ENCODE measurements at places on chromosomes 3 and 15.

DNA sequence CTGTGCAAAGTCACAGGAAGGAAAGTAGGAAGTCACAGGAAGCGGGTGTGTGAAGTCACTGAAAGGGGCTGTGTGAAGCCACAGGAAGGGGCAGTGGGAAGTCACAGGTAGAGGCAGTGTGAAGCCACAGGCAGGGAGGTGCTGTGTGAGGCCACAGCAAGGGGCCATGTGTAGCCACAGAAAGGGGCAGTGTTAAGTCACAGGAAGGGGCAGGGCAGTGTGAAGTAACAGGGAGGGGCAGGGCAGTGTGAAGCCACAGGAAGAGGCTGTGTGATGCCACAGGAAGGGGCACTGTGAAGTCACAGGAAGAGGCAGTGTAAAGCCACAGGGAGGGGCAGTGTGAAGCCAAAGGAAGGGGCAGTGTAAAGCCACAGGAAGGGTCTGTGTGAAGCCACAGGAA, 36.5 kb downstream of the GASK1A start:
- no peak for DNase-seq

DNA sequence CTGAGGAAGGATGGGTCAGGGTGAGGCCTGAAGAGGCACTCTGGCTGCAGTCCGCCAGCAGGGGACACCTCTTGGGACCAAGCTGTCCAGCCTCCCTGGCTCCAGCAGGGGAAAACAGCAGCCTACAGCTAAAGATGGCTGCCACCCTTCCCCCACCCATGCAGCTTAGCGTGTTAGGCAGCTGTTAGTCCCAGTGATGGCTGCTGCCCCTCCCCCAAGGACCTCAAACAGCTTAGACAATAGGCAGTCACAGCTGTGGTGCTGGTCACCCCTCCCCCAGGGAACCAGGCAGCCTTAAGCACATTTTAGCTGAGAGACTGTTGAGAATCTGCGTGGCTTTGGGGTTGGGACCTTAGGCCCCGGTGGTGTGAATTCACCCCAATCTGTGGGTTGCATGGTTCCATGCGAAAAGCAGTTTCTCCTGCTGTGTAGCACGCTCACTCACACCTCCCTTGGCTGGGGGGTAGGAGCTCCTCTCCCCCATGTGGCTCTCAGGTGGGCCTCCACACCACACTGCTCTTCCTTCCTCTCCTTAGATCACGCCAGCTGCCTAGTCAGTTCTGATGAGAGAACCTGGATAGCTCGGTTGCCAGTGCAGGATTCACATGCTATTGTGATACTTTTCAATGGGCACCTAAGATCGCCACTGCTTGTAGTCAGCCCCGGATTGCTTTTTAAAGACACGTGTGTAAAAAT, 140.5 kb upstream of the CADPS start:
- DNase-seq, result no peak

- DNase-seq, result no peak
These were observed 139.0 kb upstream of the NECTIN3 start for GRCh38 chr3:110932567-110932966.

- DNase-seq, result no peak
These were observed 35.5 kb upstream of the CHMP2B start for GRCh38 chr3:87191641-87192040.

GRCh38 chr3:55716611-55717225, 229.6 kb upstream of the WNT5A start:
- no peak for DNase-seq

DNA sequence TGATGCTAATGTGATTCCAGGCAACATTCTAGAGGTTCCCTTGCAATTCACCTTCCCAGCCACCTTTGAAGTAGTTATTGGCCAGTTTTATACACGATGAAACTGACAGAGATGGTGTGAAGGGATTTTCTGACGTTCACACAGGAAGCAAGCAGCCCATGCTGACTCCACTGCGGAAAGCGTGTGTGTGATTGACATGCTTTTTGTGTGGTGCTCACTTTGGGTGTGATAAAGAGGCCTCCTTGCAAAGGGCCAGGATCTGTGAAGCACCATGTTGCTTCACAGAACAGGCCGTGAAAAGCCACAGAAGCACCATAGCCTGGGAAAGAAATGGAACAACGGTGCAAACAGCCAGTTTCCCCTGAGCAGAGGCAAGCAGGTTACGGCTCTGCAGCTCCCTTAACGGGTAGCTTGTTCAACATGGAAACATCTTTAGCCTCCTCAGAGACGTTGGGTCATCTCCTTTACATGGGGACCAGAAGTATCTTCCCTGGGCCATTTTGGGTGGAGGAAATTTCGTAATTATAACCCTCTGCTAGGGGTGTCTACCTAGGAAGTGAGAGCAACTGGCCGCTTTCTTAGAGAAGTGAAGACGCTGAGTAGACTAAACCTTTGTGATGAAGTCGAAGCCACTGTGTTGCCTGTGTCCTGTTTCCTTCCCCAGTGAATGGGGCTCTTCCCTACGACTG, 108.5 kb downstream of the APBA2 start:
- peak; percentile 59 for DNase-seq

DNA sequence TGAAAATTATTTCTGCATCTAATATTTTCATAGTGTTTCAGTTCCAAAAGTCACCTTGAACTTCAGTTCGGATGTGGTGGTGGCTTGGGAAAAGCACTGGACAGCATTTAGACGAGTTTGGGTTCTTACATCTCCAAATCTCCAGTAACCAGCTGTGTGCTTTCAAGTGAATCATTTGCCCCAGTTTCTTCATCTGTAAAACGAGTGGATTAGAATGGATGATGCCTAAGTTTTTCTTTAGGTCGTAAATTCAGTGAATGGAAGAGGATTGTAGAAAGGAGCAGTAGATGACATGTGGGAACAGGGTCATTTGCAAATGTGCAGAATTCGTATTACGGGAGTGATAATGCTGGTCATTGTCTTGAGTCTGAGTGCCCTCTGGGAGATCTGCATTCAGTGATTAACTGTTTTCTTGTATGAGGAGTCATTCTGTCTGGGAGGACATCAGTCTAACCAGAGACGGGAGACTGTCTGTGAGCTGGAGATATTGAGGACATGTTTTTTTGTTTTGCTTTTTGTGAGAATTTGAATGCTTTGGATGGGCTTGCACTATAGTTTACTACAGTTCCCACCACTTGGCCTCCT, 641.6 kb upstream of the TBL1XR1 start:
- no peak for DNase-seq

DNA sequence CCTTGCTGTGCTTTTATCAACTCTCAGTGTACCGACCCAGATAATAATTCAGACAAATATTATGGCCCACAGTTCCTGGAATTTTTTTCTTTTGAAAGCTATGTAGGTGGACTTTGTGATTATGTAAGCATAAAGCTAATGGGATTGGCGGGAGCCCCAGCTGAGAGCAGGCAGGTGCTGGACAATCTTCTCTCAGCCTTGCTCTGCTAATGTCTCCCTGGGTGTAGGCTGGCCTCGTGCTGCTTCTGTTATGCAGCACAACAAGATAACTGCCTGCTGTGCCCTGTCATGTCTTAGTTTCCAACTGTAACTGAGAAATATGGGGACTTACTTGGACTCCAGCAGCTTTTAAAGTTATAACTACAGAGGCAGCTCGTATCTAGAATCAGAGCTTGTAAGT, 415.0 kb downstream of the PDCD6IP start:
- no peak for DNase-seq

DNA sequence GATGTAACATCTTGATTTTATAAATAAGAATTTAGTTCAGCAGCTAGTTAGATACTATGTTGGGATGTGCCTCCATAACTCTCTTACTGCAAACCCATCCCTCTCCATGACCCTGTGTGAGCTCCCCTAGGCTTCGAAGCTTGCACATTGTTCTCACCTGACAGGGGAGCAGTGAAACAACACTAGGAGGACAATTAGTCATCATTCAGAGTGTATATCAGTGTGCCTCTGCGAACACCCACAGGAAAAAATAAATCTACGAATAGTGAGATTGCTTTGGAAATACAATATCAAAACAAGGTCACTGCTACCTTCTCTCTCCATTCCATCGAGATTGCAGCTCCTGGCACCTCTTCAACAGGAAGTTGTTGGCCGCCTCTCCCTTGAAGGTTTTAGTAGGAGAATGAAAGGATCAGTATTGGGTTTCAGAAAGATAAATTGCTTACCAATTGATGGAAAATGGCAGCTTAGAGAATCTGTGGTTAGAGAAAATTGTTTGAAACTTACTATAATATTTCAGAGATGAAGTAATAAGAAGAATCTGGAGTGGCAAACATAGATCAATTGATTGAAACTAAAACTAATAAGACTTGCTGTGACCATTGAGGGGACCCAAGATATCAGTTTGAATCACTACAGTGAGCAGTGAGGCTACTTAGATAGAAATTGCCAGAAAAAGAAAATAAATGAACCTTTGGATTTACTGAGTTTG, 103.2 kb downstream of the CHL1 start:
- DNase-seq, result no peak

- DNase-seq, result no peak
These were observed 164.3 kb upstream of the LRIG1 start for GRCh38 chr3:66665021-66665695.

GRCh38 chr3:18087988-18088387, 337.2 kb downstream of the SATB1 start:
- no peak for DNase-seq

DNA sequence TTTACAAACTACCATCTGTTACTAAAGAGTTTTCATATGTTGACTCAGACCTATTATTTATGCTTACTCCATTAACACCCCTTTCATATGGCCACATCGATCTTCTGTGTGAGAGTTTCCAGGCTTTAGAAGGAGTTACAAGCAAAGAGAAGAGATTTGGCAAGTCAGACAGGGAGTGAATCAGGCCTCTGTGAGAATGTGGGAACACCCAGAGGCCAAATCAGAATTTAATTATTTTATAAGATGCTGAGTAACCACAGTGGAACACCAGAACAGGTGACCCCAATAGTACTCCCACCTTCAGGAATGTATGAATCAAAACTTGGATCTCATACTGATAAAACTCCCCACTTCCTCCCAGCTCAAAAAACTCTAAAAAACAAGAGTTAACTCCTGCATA, 42.0 kb downstream of the IFT57 start:
- DNase-seq, result no peak

GRCh38 chr3:53939813-53940212, 48.2 kb upstream of the SELENOK start:
- no peak for DNase-seq

DNA sequence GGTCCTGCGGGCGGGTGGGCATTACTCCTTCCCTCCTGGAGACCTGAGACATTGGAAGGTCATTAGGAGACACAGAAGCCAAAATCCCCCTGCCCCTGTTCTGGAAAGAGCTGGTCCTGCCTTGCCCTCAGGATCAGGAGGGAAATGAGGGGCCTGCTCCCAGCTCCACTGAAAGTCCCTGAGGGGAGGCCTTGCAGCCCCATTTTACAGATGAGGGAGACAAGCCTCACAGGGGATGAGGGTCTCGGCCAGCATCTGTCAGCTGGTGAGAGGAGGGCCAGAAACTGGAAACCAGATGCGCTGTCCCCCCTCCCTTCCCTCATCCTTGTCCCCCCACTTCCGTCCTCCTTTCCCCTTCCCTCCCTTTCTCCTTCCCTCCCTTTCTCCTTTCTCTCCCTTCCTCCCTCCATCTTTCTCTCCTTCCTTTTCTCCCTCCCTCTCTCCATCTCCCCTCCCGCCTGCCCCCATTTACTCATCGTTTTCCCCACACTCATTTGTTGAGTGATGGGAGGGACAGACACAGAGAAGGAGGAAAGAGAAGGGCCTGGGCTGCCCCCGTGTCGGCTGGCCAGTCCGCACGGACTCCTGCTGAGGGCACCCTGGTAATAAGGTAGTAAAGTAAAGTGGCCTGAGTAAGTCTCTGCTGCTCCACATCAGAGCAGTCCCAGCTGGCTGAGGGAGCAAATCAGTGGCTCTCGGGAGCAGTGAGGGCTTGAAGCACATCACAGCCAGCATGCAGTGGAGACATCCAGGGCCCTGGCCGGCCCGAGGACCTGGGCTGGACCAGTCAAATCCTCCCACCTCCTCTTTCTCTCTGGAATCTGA, 112.4 kb upstream of the ALDH1A3 start:
- DNase-seq, result no peak

- no peak for DNase-seq
These were observed 129.8 kb upstream of the CPNE4 start for GRCh38 chr3:132164469-132165092.

GRCh38 chr15:38562278-38562677, 2.3 kb downstream of the RASGRP1 start:
- peak; percentile 30 for DNase-seq

DNA sequence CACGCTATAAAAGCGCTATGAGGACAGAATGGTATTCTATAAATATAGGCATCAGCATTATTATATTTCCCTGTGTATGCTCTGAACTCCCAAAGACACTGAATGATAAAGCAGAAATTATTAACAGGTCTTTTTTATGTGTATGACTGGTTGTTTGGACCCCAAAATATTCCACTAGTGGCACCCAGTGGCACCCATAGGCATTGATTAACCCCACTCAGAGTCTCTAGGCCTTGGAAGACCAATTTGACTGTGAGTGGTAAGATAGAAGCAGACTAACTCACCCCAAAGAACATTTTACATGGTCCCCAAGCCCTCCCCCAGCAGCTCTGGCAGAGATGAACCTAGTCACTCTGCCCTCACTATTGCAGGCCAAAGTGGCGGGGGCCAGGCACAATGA, 45.4 kb upstream of the UBE2E1 start:
- no peak for DNase-seq

GRCh38 chr15:31598620-31599019, 272.0 kb downstream of the KLF13 start:
- DNase-seq, result no peak

DNA sequence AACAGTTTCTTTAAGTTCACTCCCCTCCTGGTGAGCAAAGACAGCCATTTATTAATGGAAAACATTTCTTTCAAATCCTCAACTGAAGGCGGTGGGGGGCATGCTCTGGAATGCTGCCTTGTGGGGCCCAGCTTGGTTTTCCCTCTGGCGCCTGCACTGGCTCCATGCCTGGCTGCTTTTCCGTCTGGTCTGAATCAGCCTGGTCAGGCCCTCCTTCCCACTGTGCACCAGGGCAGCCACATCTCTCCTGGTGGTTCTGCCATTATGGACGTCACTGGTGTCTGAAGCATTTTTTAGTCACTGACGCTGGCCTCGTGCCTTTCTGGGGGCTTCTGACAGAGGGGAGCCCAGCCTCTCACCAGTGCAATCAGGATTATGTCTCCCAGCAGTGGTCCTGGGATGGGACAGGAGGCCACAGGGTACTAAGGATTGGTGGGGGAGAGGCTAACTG, 57.6 kb upstream of the APEH start:
- no peak for DNase-seq

GRCh38 chr15:36769098-36769497, 189.7 kb downstream of the CDIN1 start:
- no peak for DNase-seq

GRCh38 chr15:26352406-26352805, 420.5 kb downstream of the GABRB3 start:
- DNase-seq, result no peak

All from activated CD8-positive, alpha-beta memory T cell treated with anti-CD3 and anti-CD28 coated beads, Interleukin-2, amount 50 U/mL, for 4 hours (primary cell).